ENCODE measurements at places on chromosomes 16 and 17.

GRCh38 chr17:39169101-39169500 lies 3.1 kb upstream of the ARL5C start:
- DNase-seq = no peak

- no peak for DNase-seq
Observed at GRCh38 chr17:63267846-63268245, 178.3 kb downstream of the CYB561 start.

GRCh38 chr16:12089492-12090150 lies 113.1 kb downstream of the SNX29 start:
- no peak for DNase-seq

GRCh38 chr17:56630202-56630601 lies 36.7 kb downstream of the NOG start:
- no peak for DNase-seq

- DNase-seq = no peak
Observed at GRCh38 chr17:63450551-63450950, 4.4 kb upstream of the CYB561 start.
